Activated naive CD8-positive, alpha-beta T cell treated with anti-CD3 and anti-CD28 coated beads, Interleukin-2, amount 10 ng/mL, durations not matched to agents 7 days and 5 days (primary cell): ENCODE measurements at places on chromosomes 5 and 9.

DNA sequence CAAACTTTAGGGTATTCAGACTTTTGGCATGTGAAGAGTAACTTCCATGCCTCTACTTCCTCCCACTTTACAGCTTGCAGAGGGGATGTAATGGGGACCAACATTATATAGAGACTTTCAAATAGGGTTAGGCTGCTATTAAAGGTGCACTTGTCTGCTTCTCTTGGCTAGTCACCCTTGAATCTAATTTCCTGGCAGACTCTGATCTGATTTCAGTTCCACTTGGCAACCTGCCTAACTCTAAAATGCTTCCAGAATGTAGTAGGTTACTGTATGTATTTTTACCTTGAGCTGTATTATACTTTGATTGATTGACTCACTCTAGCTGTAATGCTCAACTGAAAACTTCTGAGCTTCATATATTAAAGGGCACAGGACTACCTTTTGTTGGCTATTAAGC lies 693.4 kb downstream of the KCTD16 start:
- no peak for DNase-seq

DNA sequence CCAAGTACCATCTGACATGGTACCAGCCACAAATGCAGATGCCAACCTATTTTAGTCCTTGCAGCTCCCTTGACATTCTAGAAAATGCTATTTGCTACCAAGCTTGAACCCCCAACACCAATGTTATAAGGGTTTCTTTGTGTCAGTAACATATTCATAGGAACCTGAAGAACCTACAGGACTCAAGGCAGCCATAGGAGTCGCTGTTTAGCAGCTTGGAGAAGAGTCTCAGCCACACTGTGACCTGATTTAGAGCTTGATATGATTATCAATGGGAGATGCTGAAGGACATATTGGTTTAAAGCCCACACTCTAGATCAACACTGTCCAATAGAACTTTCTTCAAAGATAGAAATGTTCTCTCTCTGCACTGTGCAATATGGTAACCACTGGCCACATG lies 6.4 kb upstream of the ZFR start:
- DNase-seq: no peak

GRCh38 chr9:17236147-17236546 lies 101.3 kb downstream of the CNTLN start:
- no peak for DNase-seq

- peak; percentile 61 for DNase-seq
These were observed at the start of gene PRRX2 for GRCh38 chr9:129665389-129665775. Gene PRRX2, plus strand, starts transcription at chr9:129665647. Its CDS starts 221 bp downstream, at chr9:129665868.

GRCh38 chr5:170860818-170861666 lies 776 bp upstream of the RANBP17 start:
- DNase-seq: no peak

GRCh38 chr5:174446988-174447387 lies 277.4 kb upstream of the MSX2 start:
- DNase-seq: no peak

GRCh38 chr5:126198531-126198930 lies 224.7 kb upstream of the GRAMD2B start:
- DNase-seq: no peak

GRCh38 chr5:55159763-55160492 lies at the start of gene GPX8:
Gene GPX8, plus strand, starts transcription at chr5:55160171. Its CDS starts 22 bp downstream, at chr5:55160193.
- no peak for DNase-seq

DNA sequence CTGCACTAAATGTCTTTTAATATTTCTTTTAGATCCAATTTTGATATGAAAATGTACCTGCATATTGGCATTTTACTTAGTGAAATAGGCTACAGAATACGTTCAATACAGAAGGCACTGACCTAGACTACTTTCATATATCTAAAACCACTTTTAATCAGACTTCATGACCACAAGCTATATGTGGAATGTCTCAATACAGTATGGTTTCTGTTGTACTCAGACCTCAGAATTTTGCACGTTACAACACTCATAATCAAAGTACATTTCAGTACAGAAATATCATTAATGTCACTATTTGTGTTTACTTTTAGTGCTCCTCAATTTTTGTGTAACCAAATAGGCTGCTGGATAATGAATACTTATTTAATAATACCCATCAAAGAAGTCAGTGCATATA lies 74.8 kb downstream of the MEF2C start:
- DNase-seq: no peak

GRCh38 chr5:40437452-40437861 lies 242.3 kb upstream of the PTGER4 start:
- DNase-seq: no peak

DNA sequence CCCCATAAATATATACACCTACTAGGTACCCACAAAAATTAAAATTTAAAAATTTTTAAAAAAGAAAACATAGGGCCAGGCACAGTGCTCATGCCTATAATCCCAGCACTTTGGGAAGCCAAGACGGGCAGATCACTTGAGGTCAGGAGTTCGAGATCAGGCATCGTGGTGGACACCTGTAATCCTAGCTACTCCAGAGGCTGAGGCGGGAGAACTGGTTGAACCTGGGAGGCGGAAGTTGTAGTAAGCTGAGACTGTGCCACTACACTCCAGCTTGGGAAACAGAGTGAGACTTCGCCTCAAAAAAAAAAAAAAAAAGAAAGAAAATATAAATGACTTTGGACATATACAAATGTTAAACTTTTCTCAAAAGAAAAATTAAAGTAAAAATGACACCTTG lies 33.3 kb upstream of the RNF38 start:
- no peak for DNase-seq

GRCh38 chr5:29321591-29321990 lies 1871.9 kb upstream of the CDH6 start:
- DNase-seq: no peak

DNA sequence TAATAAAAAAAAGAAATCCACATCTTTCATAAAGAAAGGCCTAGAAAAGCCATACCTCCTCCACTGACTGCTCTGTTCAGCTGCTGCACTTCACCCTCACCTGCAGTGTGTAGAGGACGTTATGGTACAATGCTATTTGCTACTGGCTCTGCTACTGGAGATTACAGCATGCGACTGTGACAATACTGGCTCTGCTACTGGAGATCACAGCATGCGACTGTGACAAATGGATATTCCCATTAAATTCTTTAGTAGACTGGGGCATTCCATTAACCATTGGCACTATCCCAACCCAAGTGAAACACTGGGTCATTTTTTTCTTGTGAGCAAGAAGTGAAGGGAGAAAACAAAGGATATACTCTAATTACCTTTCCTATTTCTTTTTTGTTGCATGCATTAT lies 1063.5 kb upstream of the DMAC1 start:
- DNase-seq: no peak

DNA sequence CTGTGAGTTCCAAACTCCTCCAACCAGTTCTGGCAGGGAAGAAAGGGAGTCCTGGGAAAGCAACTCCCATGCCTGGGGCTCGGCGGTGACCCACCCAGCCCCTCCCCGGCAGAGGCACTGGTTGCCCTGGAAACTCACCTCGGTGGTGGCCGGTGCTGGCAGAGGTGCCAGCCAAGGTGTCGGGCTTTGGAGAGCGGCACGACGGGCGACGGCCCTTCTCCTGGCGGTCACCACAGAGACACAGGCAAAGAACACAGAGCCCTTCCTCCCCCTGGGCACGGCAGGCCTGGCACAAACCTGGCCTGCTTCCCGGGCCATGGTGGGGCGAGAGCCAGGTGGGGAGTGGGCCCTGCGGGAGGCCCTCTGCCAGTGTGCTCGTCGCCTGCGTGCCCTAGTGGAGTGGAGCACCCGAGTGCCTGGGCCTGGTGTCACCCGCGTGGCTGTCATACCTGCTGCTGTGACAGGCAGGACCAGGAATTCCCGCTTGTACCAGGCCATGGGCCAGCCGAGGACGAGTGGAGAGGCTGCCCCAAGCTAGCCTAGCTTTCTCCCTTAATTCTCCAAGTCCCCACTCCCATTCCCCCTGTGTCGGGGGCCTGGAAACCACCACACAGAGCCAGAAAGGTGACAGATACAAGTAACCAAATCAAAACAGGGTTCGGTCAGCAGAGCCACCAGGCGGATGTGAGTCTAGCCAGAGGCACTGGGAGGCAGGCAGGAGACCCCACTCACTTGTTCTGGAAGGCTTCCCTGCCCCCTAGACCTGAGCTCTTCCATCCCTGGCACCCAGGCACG lies 8.2 kb upstream of the RALGDS start:
- DNase-seq: no peak

DNA sequence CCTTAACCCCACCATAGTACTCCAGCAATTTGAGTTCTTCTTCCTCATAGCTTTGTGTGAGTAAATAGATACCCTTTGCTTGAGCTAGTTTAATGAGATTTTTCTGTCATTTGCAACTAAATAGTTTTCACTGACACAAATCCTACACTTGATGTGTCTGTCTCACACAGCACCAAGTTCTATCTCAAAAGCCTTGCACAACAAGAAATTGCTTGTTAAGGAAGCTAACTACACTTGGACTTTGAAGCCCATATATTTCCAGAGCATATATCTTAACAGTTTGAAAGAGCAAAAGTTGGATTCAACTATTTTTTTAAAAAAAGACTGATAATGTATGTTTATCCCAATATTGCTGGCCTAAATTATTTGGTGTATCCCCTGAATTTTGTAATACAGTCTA lies 459.2 kb downstream of the ACTL7B start:
- DNase-seq: no peak

DNA sequence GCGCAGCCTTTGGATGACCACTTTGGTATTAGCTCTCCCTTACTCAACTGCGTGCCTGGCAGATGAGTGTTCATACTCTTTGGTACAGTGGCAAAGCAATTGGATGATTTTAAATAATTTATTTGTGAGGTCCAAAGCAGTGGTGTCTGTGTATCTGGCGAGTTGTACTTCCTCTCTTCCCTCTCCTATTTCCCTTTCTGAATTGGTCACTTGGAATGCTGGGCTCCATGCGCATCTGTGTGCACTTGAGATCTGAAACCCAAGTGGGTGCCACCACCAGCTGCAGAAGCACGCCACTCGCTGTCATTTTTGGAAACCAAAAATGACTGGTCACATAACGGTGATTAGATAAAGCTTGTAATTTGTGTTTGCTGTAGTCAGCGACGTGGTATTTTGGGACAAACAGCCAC lies 386.0 kb upstream of the KLF4 start:
- DNase-seq: no peak

DNA sequence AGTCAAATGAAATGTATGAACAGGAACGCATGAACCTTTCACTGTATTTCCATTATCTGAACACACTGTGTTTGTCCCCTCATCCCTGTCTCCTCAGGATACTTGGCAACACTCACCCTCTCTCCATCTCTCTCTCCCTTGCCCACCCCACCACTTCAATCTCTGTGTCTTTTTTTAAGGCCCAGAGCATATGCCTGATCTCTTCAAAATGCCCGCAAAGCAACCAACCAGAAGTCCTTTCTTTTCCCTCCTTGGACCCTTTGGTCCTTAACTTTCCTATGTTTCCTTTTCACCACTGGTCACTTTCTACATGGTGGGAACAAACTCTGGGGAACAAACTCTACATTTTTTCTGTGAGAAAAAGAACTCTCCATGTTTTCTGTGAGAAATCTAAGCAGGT lies 3.2 kb upstream of the IRF1 start:
- no peak for DNase-seq

GRCh38 chr5:66249920-66250319 lies 105.8 kb downstream of the SREK1 start:
- no peak for DNase-seq

DNA sequence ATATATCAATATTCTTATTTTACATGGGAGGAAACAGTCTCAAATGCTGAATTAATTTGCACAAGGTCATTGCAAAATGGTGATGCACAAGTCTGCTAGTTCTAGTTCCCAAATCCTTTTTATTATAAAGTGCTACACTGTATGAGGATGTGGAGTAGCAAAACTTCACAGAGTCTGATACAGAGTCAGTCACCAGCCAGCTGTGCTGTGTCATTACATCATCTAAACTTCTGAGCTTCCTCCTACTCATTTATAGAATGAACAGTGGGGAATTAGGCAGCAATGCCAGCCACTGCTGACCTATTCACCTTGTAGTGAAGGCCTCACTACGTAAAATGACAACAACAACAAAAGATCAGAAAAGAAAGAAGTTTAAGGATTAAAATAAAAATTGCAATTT lies 357.8 kb downstream of the TMEM167A start:
- no peak for DNase-seq

DNA sequence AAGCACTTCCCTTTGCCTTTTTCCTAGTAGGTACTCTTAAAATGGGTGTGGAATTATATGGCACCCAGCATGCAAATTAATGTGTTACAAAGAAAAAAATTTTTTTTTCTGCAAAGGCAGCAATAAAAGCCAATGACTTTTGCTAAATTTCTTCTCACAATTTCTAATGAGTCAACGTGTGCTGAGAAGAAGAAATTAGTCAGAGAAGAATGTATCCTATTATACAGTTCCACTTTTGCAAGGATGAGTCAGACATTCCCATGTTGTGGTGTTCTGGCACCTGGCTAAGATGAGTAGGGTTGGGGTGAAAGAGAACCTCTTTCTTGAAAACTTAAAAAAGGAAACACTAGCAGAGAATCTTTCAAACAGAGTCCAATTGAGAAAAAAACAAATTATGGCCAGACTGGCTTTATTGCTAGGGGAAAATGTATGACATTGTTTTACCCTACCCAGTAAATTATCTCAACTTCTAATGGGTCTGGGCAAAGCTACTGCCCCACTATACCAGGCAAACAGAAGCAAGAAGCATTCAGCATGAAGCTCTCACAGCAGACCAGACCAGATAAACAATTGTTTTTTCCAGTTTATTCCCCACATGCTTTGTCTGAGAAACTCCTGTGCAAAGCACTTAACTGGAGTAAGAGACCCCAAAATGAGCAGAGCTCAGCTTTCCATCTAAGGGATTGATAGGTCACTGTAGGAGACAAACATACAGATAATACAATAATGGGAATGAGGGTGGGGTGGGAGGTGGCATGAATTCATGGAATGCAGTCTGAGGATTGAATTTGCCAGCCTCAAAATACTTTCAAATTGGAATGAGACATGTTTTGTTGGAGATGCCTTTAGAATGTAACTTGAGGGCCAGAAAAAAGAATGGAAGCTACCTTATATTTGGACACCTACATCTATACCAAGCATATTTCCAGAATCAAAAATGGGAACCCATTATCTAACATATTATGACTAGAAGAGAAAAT lies 220.8 kb upstream of the RFX3 start:
- DNase-seq: no peak

GRCh38 chr9:126376311-126377175 lies 49.9 kb downstream of the MVB12B start:
- DNase-seq: no peak

DNA sequence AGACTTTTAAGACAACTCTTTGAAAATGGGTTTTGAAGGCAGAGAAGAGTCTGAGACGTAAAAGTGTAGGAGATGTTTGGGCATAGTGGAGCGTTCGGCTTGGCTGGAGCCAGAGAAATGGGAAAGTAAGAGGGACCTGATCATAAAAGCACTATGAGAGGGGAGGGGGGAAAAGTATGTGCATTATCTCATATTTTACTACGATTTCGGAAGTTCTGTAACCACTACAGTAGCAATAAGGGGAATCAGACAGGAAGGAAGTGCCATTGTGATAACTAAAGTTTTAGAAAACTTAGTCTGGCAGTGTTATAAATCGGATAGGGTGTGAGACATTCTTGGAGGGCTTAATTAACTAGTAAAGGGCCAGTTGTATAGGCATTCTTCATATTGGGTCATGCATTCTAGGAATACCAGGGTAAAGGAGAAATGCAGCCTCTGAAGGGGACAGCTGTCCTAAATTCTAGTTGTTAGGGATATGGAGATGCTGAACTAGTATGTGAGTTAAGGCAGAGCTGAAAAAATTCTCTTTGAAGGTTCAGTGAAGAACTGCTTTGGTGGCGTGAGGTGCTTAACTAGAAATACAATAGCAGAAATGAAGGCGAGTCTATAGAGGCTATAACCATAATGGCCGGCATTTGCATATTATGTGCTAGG lies 83.8 kb upstream of the FREM1 start:
- no peak for DNase-seq

GRCh38 chr9:18632632-18633403 lies 158.9 kb downstream of the ADAMTSL1 start:
- no peak for DNase-seq
